ENCODE measurements at places on chromosomes 16 and 17.

DNA sequence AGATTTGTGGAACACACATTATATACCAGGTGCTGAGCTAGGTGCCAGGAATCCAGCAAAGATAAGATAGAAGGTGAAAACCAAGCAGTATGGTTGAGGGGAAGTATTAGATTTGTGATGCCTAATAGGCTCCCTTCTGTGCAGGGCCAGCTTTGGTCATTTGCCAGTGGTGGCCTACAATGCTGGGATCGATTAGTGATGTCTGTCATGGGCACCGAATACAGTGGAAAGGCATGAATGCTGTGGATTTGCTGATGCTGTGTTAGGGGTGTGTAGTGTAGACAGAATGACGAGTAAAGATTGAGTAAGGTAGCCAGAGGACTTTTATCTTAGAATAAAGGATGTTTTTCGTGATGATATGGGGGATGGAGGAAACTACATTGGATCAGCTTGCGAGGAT lies 48.9 kb downstream of the SNX29 start:
- DNase-seq, result no peak

DNA sequence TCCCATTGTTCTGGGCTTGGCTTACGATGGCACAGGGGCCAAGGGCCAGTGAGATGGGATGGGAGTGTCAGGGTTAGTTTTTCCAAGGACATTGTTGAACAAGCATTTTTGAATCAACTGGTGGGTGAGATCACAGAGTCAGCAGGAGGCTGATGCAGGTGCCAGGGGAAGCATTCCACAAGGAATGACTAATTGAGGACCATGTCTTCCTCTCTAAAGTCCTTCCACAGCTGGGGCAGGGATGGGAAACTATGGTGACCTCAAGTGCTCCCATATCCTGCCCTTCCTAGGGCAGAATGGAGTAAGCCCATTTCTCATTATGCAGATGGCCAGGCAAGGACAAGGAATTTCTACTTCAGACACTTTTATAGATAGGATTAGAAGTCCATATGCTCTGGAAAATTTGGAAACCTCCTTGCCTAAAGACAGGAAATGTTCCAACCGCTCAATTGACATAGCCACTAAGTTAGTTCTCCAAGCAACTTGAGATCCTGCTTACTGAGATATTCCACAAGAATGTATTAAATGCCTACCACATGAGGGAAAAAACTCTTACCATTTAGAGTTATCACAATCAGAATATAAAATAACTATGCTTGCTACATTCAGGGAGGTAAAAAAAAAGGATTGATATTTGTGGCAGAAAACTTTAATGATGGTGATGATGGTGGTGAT lies 21.2 kb upstream of the ENGASE start:
- DNase-seq, result no peak

GRCh38 chr16:29811896-29812665 lies at the start of gene PRRT2:
Gene PRRT2 (plus strand): TSS chr16:29812193. CDS start chr16:29813055, 862 bp downstream.
- peak; percentile 48 for DNase-seq

GRCh38 chr16:48013491-48013901 lies 142.3 kb downstream of the ABCC12 start:
- DNase-seq, result no peak

DNA sequence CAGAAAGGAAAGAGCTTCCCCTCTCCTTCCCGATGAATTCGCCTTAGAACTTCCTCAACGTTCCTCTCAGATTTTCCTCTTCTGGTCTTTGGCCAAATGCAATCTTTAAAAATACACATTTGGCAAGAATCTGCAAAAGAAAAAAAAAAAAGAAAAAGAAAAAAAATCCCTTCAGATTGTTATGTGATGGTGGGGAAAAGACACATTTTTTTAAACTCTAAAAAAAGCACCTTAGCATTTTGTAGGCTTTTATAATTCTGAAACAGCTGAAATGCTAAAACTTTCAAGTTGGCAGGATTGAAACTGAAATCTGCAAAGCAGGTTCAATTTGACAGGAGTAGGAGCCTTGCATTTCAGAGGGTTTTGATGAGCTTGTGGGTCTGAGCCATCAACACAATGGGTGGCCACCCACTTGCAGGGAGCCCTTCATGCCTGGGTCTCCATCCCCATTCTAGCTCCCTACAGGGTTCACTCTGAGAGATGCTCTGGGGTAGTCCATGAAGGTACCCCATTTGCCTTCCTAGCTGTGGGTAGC lies 33.1 kb downstream of the CACNG3 start:
- no peak for DNase-seq

DNA sequence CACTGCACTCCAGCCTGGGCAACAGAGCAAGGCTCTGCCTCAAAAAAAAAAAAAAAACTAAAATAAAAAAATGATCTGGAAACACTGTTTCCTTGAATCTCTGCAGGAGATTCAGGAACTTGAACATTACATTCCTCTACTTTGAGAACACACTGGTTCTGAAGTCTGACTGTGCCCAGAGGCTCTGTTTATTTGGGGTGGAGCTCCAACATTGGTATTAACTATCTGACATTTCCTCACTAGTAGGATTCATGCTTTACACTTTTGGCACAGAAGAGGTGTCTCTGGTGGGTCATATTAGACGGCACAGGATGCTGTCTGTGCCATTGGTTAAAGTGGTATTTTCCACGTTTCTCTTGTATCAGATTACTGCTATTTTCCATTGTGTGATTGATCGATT lies 10.4 kb downstream of the SULT1A2 start:
- no peak for DNase-seq

DNA sequence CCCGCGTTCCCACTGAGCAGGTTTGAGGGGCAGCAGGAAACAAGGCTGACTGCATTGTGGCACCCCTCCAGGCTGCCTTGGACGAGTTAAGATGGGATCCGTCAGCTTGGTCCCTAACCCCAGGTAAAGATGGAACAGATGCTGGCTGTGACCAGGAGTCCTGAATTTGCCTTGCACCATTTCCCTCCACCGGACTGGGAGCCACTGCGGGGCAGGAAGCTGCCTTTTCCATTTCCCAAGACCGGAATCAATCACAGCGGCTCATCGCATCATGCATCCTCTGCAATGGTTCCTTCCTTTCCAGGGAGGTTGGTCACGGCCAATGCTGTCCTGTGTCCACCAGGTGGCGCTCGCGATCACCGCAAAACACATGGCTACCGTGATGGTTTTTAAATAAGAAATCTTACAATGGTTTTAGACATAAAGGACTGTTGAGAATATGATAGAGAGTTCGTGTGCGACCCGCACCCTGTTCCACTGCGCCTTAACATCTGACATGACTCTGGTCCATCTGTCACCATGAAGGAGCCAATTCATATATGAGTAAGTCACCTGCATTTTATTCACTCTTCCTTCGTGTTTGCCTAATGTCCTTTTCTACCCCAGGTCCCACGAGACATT lies 6.8 kb upstream of the MEAK7 start:
- peak; percentile 63 for DNase-seq

DNA sequence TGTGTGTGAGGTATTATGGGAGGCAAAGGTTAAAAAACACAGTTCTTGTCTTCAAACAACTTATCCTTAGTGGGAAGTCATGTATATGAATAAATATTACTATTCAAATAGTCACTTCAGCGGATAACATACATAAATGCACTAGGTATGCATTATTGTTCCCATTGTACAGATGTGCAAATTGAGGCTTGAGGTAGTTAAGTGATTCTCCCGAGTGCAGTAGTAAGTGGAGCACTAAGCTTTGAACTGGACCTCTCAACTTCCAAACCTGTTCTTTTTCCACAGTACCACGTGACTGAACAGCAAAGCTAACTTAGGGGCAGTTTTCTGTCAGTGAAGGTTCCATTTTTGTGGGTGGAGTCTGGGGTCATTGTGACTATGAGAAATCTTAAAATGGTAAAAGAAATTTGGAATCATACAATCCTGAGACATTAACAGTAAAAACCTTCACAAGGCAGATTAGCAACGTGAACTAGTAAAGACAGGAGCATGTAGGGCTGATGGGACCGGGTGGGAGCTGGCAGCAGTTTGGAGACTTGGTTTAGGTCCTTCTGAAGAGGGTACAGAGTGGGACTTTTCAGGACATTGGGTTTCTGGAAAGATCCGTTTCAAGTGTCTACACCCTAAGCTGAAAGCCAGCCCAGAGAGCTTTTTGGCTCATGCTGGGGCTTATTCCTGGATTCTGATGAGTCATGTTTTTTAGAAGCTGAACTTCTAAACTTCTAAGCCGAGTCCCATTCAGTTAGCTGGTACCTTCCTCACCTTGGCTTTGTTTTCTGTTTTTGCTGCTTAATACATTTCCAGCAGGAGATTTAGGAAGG lies 204.9 kb downstream of the PRKCA start:
- no peak for DNase-seq

GRCh38 chr16:11318817-11319216 lies 26.4 kb upstream of the RMI2 start:
- no peak for DNase-seq

DNA sequence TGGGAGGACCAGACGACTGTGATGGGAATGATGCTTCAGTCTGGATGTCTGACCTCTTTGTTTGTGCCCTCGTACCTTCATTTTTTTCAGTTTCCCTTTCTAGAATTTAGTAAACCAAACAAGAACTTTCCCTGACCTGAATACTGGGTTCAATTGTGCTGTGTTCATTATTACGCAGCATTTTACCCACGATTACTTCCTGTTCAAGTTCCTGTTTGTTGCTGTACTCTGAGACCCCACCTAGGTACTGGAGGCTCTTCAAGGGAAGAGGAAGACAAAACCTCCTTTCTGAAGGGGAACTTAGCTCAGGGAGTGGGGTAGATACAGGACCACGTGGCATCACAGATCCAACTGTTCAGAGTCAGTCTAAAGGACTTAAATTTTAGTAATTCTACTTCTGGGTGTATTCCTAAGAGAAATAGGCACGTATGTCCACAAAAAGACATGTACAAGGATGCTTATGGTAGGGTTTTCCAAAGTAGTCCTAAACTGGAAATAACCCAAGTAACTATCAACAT lies 9.2 kb upstream of the PRKCB start:
- DNase-seq, result no peak

DNA sequence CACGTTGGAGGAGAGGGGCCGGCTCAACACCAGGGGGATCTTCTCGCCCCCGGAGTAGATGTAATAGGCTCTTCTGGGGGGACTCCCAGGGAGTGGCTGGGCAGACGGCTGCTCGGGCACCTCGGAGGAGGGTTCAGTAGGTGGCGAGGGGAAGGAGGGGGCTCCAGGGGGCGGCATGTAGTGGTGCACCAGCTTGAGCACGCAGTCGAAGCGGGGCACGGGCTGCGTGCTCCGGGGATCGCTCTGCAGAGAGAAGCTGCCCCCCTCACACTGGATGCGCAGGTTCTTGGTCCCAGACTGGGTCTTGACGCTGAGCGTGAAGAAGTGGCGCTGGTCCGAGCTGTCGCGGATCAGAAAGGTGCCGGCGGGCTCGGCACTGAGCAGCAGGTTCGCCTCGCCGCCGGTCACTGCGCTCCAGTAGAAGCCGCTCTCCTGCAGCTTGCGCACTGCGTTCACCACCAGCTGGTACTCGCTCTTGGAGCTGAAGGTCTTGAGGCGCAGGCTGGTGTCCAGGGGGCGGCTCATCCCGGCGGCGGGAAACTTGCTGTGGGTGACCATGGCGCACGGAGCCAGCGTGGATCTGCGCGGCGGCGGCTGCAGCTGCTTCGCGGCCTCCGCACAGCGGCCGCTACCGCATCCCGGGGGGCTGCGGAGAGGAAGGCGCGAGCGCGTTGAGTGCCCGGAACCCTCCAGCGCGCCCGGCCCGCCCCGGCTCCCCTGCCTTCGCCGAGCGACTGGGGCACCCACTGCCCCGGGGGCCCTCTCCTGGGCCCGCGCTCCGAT lies 1.1 kb downstream of the SOCS3 start:
- DNase-seq, result no peak

DNA sequence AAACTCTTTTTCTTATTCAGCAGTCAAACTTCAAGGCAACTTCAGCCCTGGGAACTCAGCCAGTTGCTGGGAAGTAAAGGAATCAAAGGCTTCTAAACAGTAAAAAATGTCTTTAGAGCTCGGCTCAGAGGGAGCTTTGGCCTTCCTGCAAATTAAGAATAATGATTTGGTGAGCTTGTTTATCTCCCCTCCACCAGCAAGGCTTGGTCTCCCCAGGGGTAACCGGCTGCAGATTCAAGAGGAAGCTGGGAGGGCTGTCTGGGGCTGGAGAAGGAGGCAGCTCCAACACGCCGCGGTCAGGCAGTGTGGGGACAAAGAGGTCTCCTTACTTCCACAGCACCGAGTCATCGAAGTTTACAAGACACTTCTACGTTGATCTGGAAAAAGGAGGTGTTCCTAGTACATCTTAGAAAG lies 17.7 kb upstream of the DOC2B start:
- DNase-seq, result no peak

DNA sequence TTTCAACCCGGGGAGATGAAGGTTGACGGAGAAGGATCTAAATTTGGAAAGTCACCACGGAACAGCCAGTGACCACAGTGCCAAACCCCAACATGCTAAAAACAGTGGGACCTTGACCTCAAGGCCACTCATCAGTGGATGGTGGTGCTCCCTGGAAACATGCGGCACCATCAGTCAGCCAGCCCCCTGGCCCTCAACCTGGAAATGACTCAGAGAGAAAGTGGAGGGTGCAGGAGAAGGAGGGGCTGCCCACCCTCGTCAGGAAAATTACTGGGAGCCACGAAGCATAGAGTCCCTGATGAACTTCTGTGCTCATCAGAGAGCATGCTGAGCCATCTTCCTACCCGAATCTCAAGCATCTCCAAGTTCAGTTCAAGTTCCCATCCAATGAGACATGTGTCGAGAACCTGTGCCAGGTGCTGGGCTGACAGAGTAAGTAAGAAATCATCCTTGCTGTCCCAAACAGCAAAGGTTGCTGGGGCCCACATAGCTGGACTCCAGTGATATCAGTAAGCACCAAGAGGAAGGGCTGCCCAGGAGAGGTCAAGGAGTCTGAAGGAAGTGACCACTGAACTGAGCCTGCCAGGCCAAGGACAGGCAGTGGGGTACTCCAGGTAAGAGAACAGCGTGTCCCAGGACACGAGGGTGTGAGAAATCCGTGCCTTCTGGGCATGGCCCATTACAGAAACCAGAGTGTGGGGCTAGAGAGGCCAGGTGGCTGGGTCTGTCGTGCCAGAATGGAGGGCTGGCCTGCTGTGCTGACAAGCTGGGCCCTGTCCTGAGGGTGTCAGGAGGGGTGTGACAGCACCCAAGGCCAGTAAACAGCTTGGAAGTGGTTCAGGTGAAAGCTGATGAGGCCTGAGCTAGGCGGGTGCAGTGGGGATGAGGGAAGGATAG lies 5.2 kb downstream of the PECAM1 start:
- no peak for DNase-seq

- DNase-seq, result no peak
These were observed 1.6 kb downstream of the CYGB start for GRCh38 chr17:76535788-76536510.
